ENCODE measurements at places on chromosomes 5 and 9.
A peak's percentile ranks its signal among the peaks of the same experiment; 100 is the strongest.

DNA sequence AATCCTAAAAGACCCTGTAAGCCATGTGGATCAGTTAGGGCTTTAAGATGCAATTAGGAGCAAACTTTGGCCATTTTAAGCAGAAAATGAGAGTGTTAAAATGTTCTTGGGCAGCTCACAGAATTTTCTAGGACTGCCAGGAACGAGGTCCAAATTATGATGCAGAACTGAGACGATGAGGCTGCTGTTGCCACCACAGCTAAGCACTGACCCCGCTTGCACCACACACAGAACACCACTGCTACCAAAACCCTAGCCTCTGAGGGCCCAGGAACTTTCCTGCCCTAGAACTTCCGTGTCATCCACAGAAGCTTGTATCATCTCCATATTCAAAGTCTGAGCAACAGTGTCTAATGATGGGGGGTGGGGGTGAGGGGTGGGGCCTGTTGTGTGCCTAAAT, 41.0 kb upstream of the PCSK1 start:
- no peak for DNase-seq

DNA sequence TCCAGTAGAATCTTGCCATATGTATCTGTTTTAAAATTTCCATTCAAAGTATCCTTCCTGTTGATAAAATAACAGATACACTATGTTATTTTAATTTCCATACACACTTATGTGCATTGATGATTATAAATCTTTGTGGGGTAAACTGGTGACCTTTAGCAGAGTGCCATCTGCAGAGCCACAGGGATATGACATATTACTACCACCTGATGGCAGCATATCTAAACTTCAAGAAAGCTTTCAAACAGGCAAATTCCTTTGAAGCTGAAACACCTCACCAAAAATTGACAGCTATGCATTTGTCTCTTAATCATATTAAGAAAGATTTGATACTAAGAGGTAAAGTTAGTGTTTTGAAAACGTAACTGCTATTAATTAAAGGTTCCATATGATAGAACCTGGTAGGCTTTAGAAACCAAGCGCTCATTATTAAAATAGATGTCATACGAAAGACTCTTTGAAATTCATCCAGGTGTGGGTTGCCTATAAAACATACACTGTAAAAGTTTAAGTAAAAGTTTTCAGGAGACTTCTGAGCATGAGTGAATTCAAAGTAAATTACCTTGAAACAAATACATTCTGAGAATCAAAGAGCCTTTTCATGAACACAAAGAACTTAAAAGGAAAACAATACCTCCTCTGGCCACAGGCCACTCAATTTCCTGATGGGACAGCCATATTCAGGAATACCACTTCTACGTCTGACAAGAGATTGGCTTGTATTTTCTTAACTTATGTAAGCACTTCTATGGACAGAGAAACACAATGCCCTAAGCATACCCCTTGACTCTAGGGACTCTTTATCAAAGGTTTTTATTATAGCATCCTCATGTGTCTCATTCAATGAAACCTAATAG, 93.3 kb downstream of the KIAA0825 start:
- peak; percentile 1 for DNase-seq

DNA sequence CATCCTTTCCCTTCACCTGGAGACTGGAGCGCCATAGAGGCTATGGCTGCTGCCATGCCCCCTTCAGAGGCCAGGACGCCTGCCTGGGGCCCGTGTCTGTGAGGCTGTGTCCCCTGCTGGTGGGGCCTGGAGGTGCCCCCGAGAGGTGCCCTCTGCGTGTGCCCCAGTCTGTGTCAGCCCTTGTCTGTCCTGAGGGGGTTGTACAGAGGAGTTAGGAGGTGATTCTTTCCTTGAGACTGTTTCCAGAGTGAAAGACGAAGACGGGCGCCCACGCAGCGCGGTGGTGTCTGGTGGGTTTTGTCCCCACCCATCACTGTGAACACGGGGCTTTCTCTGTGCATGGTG, 24.6 kb downstream of the TRAF2 start:
- no peak for DNase-seq

GRCh38 chr5:169742771-169743296, 105.8 kb downstream of the DOCK2 start:
- no peak for DNase-seq

DNA sequence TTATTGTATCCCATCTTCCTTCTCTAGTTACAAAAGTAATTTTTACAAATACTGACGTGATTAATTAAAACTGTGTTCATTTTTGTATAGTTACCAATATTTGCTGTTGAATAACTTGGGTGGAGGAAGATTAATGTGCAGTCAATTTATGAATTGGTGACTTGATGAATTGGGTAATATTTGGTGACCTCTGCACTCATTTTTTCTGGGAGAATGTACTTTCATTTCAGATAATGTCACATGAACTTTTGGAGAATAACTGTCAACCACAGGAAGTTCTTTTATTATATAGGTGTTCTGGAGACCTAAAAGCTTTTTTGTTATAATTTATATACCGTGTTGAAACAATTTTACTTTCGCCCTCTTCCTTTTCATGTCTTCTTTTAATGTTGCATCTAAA, 26.4 kb upstream of the FKTN start:
- no peak for DNase-seq

DNA sequence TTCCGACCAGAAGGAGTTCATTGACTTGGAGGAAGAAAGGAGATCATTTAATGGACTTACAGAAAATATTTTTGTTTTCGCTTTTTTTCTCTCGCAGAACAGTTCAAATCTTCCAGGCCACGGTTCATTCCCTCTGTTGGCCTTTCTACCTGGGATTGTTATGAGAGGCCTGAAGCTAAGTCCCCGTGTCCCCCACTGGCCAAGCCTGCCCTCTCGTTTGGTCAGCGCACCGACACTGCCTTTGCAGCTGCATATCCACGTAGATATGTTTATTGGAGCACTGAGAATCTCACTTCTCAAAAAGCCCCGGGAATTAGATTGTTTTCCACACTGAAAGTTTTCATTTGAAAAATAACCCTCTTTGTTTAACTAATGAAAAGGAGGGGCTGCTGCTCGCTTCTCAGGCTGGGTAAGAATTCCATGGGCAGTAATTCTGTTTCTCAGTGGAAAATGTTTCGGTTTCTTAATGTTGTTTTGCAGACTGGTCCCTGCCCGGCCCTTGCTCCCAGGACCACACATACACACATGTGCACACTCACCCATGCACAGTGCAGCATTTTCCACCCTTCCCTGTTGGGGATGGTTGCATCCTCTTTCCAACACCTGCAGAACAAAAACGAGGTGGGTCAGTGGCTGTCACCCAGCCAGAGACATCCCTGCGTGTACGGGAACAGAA, 655.7 kb downstream of the BNC2 start:
- no peak for DNase-seq
